Small intestine (tissue), 16 donors: ENCODE measurements at places on chromosomes 4 and X. TPM values are rescaled to one million over a fixed set of nuclear protein-coding genes. Genes with fewer than 3 reads are reported as not detected.
A peak's percentile ranks its signal among the peaks of the same experiment; 100 is the strongest.

DNA sequence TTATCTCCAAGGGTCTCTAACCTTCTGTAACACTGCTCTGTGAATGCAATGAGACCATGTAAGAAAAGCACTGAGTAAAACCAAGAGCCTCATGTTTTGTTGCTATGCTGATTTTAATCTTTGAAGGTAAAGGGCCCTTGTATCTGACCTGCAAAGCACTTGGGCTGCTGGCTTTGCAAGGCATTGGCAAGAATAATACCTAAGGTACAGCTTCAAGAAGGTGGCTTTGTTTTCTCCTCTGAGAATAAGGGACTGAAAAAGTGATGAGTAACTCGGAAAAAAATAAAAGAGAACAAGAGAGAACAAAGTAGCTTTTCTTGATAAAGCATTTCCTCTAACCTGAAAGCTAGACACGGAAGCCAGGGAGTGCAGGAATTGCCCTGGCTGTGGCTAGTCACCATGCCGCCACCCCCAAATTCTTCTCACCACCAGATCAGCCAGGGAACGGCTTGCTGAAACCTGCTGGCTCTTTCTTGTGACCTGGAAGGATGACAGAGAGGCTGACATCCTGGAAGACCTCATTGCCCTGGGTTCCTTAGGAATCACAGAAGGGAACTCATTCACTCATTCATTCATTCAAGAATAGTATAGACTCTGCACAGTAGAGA lies 41.8 kb upstream of the HS3ST1 start:
- DNase-seq = no peak

The UGT2B7 gene
- 41.8 TPM for polyA plus RNA-seq

DNA sequence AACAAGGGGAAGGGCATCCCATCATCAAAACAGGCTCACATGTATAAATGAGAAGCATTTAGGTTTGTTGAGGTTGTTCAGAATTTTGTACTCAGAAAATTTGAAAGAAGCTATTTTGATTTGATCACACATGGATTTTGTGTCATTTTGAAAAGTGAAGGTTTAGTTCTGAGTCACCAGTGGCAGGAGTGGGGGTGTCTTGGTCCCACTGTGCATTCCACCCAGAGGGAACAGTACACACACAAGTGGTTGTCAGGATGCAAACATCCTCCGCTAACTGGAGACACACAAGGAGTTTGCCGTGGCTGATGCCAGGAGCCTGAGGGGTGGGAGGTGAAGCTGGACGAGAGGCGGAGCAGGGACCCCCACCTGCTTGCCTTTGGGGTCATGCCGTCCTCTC lies 198.2 kb upstream of the PSAPL1 start:
- no peak for DNase-seq

- peak; percentile 27 for DNase-seq
Measured at GRCh38 chrX:3712051-3712869, 1.2 kb downstream of the PRKX start.

DNA sequence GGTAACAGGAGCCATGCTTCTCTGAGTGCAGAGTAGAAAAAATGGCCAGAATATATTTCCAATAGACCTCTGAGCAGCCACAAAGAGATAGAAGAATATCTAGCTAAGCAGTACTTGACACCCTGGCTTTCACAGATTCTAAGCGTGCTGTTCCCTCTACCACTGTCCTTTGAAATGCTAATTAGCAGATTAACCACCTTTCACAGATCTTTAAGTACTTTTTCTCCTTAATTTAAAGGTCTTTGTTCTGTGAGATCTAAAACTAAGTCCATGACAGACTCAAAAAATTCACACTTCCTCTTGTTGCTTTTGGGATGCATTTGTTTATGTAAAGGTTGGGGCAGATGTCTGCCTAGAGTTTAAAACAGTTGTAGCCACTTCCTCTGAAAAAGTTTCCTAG lies 28.3 kb upstream of the MAGEC2 start:
- DNase-seq = no peak

The MAGEB10 gene
- polyA plus RNA-seq = not detected

- DNase-seq = peak; percentile 42
Measured at GRCh38 chrX:45070116-45071007, 130.3 kb downstream of the DIPK2B start.

- DNase-seq = no peak
Measured at GRCh38 chr4:165774326-165774725, 98.7 kb upstream of the TLL1 start.

The ARHGAP36 gene
- not detected for polyA plus RNA-seq

The VSIG4 gene
- polyA plus RNA-seq = 5.6 TPM

DNA sequence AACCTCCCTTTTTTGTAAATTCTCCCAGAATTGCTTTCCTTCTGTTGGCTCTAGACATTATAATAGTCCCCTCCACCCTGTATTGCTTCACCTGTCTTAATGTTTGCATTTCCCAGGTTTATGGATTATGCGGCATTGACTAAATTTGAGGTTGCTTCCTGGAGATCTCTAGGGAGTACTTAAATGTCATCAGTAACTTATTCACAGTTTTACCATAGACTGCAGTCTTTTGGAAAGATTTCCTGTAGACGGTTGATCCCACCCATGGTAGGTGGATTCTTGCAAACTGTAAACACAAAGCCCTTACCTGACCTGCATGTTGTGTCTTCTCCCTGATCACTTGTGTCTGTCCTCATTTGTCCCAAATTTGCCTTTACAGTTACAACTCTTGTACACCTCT lies 6.2 kb upstream of the NOX1 start:
- DNase-seq = peak; percentile 24

DNA sequence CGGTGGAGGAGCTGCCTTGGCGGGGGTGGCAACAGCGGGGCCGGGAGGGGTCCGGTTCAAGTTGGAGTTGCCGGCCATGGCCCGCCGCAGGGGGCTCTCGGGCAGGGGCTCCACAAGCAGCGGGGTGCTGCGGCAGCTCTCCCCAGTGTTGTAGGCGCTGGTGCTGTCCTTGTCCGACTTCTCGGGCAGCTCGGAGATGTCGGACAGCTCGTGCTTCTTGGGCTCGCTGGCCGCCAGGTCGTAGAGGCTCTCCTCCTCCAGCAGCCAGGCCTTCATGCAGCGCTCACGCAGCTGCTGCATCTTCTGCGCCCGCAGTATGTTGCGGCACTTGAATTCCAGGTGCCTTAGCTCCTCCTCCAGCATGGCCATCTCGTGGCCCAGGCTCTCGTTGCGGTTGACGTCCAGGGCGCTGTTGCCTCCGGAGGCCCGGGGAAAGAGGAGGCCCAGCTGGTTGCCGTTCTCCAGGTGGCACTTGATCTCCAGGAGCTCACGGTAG lies 9.7 kb downstream of the SSR4 start:
- DNase-seq = no peak

The FGF2 gene
- polyA plus RNA-seq = 2.6 TPM

DNA sequence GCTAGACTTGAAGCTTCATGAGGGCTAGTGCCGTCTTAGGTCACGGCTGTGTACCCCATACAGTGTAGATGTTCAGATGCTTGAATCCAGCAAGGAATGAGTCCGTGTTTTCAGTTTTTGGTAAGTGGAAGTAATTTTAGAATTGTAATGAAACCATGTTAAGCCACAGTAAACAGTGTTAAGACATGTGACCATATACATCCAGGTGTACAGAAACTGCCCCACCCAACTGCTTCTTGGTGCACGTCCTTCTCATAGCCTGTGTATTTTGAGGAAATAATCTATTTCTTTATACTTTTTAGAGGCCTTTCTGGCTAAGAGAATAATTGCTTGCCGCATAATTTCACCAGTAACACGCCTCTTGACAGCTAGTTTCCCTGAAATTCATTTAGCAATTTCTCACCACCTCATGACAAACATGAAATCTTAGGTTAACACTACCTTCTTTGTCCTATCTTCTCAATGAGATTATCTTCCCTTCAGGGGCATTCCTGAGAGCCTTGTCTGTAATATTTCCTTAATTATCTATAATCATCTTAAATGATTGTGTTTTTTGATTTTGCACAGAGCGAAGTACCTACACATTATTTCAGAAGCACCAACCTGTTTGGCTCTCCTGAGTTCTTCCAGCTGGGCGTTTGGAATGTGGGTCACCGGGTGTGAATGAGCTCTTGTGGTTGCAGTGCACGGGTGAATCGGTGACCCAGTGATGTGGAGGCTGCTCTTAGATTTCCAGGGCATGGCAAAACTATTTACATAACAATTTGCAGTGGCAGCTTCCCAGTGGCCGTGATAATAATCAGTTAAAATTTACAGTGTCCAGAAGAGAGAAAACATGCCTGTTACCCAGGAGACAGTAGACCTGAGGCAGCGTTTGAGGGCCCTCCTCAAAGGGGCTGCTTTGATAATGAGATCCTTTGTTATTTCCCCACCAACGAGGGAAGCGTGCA lies 50.2 kb upstream of the TADA2B start:
- no peak for DNase-seq

The DIPK2B gene
- polyA plus RNA-seq = 8.6 TPM

DNA sequence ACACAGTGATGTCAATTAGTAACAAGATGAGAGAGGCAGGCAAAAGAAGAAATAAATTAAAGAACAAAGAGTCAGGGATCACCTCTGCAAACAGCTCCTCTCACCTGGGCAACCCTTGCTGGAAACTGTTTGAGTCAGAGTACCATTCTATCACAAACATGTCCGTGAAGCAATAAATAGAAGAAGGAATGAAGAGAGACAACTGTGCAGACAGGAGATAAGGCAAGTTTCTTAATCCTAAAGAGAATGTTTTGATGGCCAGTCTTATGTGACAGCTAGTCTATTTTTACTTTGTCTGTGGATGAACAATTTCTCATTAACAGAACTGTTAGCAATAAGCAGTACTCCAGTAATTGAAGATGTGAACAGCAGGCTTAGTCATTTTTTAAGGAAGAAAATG lies 422.4 kb downstream of the DMD start:
- no peak for DNase-seq

- no peak for DNase-seq
Measured at GRCh38 chr4:32697281-32697814, 1977.2 kb downstream of the PCDH7 start.

GRCh38 chr4:184807797-184808712 lies 17.7 kb downstream of the ACSL1 start:
- no peak for DNase-seq

The MSANTD1 gene
- polyA plus RNA-seq = 0.45 TPM

The IGSF1 gene
- polyA plus RNA-seq = 14.4 TPM

- no peak for DNase-seq
Measured at GRCh38 chr4:136927172-136927571, 605.1 kb downstream of the PCDH18 start.

- peak; percentile 54 for DNase-seq
Measured at GRCh38 chr4:26762650-26763049, 98.0 kb upstream of the STIM2 start.

GRCh38 chrX:14916017-14916674 lies 42.9 kb downstream of the MOSPD2 start:
- no peak for DNase-seq

The KCNE5 gene
- 1.5 TPM for polyA plus RNA-seq

The CT47B1 gene
- not detected for polyA plus RNA-seq

DNA sequence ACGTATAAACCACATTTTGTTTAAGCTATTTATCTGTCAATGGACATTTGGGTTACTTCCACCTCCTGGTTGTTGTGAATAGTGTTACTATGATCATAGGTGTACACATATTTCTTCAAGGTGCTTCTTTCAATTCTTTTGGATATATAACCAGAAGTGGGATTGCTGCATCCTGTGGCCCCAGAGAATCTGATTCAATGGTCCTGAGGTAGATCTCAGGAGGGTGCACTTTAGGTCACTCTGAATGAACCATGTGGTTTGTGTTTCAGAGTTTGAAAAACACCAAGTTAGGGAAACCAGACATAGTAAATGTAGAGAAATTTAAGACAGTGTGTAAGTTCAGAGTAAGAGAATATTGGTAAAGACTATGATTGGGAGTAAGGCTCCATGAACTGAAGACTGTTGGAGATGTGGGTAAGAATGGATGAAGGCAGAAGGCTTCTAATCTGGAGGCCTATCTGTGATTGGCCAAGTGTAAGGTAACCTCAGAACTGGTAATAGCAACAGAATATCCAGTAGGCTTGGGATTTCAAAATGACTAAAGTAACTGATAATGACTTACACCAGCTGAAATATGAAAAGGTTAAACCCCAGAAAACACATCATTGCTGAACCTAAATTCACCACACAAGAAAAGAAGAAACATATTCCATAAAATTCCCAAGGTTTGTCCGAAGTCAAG lies 236.9 kb downstream of the CAMK2D start:
- DNase-seq = no peak

DNA sequence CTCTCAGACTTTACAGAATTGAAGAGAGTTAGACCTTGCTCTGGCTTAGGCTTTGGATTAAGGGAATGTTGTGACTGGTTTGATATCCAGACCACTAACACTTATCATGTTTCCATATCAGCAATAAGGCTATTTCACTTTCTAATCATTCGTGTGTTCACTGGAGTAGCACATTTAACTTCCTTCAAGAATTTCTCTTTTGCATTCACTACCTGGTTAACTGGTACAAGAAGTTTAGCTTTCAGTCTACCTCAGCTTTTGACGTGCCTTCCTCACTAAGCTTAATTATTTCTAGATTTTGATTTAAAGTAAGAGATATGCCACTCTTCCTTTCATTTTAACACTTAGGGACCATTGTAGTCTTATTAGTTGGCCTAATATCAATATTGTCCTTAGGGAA lies 62.6 kb downstream of the CASP6 start:
- DNase-seq = no peak

DNA sequence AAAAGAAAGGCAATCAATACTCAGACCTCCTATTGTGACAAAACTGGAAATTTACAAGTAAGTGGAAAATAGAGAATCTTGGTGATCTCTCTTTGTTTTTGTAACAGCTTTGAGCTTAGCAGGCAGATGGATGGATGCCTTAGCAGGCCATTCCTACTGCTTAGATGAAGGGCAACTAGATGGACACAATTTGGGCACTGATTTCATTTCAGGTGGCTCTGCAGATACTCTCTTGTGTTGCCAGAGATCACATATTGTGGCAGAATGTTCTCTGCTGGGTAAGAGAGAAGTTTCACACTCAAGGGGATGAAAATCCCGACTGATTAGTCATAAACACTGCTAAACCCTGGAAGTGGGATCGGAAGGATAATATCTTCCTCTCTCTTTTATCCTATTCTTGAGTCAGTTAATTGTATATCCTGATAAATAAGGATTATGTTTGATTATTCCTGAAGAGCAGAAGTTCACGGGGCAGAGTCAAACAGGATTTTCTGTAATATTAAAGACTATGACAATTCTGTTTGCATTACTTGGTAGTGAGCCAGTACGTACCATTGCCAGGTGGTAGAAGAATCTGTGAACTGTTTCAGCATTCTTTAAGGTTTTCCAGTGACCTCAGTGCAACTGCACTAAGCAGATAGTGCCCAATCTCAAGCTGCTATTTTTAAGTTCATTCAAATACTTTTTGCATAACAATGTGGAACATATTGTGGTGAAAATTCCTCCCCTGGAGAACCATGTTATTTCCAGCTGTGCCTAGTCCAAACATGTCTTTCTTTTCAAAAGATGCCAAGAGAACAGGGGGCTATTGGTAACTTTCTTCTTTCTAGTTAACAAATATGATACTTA lies 974.3 kb downstream of the FSTL5 start:
- no peak for DNase-seq

- DNase-seq = peak; percentile 49
Measured at GRCh38 chr4:38610966-38611431, 53.0 kb upstream of the KLF3 start.

GRCh38 chr4:127055357-127055756 lies 577.4 kb upstream of the INTU start:
- no peak for DNase-seq

The COL25A1 gene
- 4.5 TPM for polyA plus RNA-seq
